Cerebellar cortex (tissue), 1 donor: ENCODE measurements at places on chromosomes 4 and X.

- DNase-seq: no peak
Measured at GRCh38 chrX:17585006-17585405, 152.3 kb upstream of the SCML1 start.

DNA sequence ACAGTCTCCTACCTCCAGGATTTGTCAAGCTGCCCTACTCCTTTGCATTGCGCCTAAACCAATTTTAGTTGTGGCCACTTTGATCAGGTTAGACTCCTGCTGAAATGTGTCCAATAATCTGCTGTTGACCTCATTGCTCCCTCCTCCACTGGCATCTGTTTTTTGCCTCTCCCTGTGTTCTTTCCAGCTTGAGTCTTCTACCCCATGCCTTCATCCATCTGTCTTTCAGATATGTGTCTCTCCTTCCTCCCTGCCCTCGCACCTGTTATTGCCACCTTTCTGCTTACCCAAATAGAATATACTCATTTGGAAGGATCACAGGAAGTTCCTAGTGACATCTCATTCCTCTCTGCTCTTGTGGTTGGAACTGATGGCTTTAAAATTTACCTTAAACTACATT, 366.6 kb upstream of the CLNK start:
- peak; percentile 98 for DNase-seq

DNA sequence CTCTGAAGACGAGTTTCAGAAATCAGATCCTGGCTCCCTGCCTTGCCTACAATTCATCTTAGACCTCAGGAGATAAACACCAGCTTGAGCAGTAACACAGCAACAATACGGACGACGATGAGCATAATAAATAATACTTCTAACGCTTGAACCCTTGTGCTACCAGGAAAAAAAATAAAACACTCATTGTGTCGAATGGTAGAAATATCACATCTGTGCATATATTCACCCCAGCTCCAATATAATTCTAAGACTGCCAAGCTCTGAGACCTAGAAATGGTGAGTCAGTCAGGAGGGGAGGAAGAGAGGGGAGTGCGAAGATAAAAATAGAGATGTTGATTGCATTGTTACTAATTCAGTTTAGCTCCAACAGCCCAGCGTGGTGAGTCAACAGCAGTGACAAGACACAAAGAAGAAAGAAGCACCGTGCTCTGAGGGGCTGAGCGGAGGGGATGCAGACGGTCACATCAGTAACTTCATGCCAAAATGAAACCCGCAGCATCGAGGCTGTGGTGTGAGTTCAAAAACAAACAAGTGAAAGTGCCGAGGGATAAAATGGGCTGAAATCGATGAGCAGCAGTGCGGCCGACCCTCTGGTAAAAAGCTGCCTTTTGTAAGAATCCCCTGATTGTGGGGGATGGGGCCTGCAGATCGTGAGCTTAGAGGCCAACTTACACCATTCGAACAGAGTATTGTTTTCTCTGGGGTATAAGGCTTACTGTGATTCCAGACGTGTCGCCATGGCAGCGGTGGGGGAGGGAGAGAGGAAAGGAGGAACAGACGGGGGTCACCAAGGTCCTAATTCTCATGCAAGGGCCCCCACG, 150.4 kb downstream of the MGST2 start:
- DNase-seq: peak; percentile 77

- DNase-seq: no peak
Measured at GRCh38 chrX:45472968-45473367, 272.3 kb upstream of the DIPK2B start.

DNA sequence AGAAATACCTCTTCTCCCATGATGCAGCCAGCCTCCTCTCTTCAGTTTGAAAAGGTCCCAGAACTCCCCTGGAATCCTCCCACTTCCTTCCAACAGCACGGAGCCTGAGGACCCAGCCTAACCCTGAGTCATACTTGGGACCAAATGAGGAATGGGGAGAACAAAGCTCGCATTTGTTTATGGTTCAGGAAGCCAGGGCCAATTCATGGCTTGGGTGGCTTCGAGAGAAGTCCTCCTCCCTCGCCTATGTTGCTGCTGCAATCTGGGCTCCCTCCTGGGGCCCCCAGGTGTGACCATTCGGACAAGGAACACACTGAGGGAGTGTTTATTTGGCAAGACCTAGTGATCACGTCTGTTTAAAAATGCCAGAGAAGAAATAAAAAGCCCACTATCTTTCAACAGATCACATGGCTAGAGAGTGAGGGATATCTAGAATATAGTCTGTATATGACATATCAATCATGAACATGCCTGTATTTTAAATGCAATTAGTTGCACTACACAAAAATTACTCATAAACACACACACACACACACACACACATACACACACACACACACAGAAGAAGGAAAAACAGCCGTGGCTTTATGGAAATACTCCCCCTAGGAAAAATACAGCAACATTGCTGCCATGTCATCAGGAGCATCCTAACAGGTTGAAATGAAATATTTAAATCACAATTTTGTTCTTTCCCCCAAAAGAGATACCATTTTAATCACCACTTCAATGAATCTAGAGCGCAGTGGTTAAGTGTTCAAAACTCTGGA, 155.7 kb upstream of the MAP3K15 start:
- DNase-seq: no peak

DNA sequence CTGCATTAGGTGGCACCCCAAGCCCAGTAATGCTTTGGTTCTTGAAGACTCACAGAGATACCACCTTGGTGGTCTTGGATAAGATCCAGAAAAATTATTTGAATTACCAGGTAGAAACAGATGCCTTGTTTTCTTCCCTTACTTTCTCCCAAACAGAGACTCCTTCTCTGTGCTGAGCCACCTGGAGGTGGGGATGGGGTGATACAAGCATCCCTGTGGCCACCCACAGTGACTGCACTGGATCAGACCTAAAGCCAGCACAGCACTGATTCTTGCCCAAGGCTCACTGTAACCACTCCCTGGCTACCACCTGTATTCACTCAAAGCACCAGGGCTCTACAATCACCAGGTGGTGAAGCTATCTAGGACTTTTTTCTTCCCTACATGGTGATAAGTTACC, 156.8 kb downstream of the TEX13A start:
- DNase-seq: no peak

DNA sequence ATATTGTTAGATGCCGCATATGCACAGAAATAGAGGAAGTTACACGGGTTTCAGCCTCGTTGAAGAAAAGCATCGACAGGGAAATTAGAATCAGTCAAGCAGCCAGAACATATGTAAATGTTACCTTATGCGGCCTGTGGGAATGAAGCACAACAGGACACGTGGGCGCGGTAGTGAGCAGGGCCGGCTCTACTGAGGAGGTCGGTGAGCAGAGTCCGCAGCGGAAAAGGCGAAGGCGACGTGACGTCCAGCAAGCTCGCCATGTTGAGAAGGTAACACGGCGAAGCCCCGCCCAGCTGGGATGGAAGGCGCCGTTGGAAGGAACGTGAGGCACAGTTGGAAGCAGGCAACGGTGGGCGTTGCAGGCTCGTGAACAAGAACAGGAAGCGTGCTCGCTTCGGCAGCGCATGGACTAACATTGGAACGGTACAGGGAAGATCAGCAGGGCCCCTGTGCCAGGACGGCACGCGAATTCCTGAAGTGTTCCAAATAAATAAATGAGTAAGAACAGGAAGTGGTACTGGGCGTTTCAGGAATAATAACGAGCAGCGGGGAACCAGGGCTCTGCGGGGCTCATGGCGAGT, 54.6 kb downstream of the MTNR1A start:
- DNase-seq: no peak

DNA sequence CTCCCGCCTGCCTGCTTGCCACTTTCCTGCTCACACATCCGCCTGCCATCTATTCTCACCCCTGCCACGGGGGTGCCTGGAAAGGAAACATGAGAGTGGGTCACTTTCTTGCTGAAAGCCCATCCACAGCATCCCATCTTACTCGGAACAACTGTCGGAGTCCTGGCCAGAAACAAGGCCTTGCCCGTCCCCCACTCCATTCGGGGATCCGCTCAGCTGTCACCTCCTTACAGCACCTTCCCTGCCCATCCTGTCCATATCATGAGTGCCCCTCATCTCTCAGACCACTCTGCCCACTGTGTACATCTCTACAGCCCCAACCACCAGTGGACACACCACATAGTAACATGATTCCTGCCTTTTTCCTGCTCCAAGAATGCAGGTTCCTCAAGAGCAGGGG, 6.4 kb downstream of the EVC2 start:
- DNase-seq: no peak

- no peak for DNase-seq
Measured at GRCh38 chr4:1833307-1834046, 22.5 kb downstream of the LETM1 start.

DNA sequence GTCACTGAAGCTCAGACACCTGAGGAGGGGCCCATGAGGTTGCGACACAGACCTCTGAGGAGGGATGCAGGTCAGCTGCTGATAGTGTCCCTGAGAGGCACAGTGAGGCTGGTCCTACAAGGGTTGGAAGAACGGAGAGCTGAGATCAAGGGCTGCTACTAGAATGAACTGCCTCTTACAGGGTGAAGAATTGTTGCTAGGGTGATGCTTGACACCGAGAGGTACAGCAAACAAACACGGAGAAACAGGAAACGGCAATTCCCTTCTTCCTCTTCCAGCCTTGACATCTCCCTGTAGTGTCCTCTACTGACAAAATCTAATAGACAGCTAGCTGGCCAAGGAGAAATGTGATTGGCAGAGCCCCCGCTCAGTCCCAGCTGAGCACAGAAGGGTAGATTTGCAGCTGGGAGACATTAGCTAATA, 11.8 kb upstream of the HPGDS start:
- DNase-seq: no peak

- DNase-seq: no peak
Measured at GRCh38 chr4:111921714-111922113, 223.5 kb upstream of the FAM241A start.

DNA sequence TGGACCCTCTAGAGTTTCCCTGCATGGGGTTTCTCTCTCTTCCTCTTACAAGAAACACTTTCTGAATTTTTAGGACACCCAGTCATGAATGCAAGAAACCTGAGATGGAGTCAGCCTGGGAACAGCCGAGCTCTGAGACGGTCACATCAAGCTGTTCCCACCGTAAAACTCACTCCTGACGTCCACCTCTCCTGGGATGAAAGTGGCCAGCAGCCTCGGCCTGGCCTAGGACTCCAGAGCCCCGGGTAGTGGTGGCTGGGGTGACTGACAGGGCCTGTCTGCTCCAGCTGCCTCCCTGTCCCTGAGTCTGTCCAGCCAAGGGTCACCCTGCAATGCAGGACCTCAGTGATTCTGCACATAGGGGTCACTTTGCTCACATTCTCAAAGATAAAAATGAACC, 217.8 kb downstream of the SHOX start:
- no peak for DNase-seq
